Inflammatory macrophage (primary cell): ENCODE measurements at places on chromosomes 1 and 21.

DNA sequence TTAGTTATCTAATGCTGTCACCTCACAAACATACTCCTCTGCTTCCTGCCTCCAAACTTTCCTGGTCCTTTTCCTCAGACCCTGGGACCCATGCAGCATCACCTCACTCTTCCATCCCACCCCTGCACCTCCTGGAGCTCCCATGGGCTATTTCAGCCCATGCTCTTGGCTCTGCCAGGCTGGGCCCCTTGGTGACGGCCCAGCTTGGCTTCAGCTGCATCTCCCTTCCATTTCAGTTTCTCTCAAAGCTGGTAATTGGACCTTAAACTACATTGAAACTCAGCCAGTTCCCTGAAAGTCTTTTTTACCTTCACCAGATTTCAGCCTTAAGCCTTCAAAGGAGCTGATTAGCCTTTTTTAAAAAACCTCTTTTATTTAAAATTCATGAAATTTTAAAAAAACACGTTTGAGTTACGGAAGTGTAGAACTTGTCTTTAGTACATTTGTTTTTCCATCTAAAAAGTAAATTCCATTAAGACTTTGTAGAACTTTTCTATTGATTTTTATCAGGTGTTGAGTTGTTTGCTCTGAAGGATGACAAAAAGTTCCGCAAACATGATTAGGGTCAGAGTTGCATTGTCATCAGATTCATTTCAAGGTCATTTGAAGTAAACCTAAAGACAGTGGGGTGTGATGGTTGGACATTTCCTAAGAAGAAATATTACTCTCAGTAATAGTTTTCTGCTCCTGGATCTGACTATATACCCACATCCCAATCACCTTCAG lies 33.5 kb downstream of the AGT start:
- no peak for DNase-seq

- DNase-seq, result no peak
Observed at GRCh38 chr1:29355375-29355774, 119.1 kb downstream of the PTPRU start.

DNA sequence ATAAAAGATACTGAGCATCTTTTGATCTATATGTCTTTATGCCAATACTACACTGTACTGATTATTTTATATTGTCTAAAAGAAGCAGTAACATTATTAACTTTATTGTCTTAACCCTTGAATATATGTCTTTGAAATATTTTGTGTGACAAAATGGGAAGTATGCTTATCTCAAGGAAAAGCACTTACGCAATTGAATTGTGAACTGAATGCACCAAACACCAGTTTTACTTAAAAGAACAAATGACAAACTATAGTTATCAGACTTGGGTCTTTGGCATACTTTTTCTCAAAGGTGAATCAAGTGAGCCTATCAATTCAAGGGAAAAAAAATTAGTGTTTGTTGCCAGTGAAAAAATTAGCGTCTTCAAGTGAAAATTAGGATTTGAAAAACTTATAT lies 9.2 kb upstream of the SLC6A9 start:
- DNase-seq, result no peak

GRCh38 chr1:217929213-217929885 lies 298.2 kb downstream of the SPATA17 start:
- no peak for DNase-seq

- no peak for DNase-seq
Observed at GRCh38 chr1:8847990-8848389, 30.5 kb downstream of the ENO1 start.
